ENCODE measurements at places on chromosomes 4 and X.
A peak's percentile ranks its signal among the peaks of the same experiment; 100 is the strongest.

GRCh38 chr4:107213410-107213809 lies 177.3 kb upstream of the DKK2 start:
- DNase-seq: no peak

DNA sequence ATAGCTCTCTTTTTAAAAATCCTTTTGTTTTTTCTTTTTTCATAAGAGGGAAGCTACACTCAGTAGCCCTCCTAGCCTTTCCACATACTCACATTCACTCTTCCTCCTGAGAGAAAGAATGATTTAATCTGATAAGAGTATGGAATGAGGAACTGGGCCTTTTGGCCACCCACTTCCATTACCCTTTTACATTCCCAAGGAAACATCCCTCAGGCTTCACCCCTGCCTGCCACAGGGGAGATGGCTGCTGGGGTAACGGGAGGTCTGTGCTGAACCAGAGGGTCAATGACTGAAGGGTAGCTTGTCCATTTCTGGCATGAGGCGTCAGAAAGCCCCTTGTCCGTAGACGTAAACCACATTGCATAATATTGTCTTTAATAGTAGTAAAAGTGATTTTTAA lies 67.2 kb upstream of the CCSER1 start:
- no peak for DNase-seq

- DNase-seq: peak; percentile 57
Observed at GRCh38 chrX:33434256-33435092, 223.1 kb upstream of the DMD start.

GRCh38 chr4:105193536-105193935 lies 46.9 kb downstream of the TET2 start:
- DNase-seq: no peak

DNA sequence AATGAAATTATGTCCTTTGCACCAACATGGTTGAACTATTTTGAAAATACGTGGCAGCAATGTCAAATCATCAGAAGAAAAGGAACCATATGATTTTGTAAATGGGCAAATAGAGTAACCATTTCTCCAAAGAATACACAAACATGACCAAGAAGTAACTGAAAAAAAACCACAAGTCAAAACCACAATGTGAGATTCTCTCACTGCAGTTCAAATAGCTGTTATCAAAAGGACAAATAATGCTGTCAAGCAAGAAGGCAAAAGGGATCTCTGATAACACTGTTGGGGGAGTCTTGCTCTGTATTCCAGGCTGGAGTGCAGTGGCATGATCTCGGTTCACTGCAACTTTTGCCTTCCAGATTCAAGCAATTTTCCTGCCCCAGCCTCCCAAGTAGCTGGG lies 280.8 kb upstream of the ZCCHC13 start:
- no peak for DNase-seq

DNA sequence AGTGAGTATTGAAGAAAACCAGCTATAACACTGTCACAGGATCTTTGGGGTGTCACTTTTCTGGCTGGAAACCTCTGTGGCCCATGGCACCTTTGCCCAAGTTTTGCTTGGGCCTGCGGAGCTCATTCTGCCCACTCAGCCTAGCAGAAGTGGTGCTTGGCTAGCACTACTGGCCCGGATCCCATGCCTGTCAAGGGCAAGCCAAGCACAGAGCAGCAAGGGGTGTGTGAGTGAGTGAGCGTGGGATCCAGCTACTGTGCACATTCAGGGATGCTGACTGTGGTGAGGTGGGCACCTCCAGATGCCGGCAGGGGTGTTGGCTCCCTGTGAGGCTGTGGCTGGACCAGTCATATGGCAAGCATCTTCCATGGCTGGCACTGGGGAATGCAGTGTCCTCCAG lies 55.4 kb upstream of the RASGEF1B start:
- no peak for DNase-seq

- no peak for DNase-seq
Observed at GRCh38 chr4:78047366-78047765, 9.8 kb upstream of the FRAS1 start.

- peak; percentile 69 for DNase-seq
Observed at GRCh38 chr4:73692254-73692653, 48.1 kb upstream of the CXCL8 start.

GRCh38 chr4:8341691-8342090 lies 72.1 kb downstream of the HTRA3 start:
- no peak for DNase-seq

GRCh38 chr4:111984169-111984819 lies 161.0 kb upstream of the FAM241A start:
- no peak for DNase-seq

GRCh38 chr4:173448103-173448502 lies 49.2 kb upstream of the SCRG1 start:
- peak; percentile 66 for DNase-seq

- DNase-seq: peak; percentile 29
Observed at GRCh38 chr4:76758290-76758882, 139.6 kb downstream of the SOWAHB start.

- DNase-seq: no peak
Observed at GRCh38 chrX:71225009-71225408, 2.0 kb downstream of the GJB1 start.

DNA sequence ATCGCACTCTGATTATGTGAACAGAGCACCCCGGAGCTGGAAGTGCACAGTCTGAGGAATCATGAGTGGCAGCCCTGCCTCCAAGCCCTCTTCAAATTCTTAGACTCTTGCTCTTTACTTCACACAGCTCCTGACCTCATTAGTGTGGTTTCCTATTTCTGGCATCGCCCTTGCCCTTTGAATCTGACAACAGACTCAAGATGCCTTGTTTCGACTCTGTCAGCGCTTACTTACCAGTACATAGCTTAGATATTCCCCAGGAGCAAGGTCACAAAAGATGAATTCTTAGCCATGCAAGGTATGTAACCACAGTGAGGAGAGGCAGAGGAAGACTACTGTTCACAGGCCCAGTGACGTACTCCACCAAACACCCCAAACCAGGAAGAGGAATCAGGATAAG lies 167.2 kb downstream of the KDR start:
- DNase-seq: no peak

DNA sequence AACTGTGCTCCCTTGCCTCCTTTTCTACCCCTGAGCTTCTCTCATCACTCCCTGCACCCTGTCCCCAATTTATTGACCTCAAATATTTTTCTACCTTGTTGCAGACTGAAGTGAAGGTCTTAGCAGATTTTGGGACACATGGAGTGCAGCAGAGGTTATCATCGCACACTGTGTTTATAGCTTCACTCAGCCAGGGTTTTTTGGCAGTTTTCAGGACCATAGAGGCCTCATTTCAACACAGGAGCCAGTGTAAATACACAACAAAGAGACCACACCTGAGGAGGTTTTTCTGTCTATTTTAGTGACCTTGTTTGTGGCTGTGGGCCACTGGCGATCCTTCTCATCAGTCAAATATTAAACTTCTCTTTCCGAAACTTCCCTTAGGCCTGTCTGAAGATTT lies 457.1 kb downstream of the SPRY1 start:
- no peak for DNase-seq

GRCh38 chrX:44903107-44903506 lies 30.1 kb downstream of the KDM6A start:
- DNase-seq: no peak

GRCh38 chr4:88928852-88929251 lies 128.1 kb downstream of the FAM13A start:
- DNase-seq: no peak

DNA sequence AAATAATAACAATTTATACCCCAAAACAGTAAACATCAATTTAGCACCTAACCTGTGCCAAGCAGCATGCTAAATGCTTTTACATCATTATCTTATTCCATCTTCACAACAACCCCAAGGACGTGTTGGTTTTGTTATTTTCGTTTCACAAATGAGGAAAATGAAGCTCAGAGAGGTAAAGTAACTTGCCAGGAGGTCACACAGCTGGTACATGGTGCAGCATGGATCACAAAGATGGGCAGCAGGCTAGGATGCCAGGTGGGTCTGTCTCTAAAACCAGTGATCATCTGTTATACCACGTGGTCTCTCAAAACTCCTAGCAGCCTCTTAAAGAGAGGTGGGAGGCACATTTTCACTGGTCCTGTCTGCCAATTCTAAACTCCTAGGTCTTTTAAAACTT lies 323.6 kb upstream of the F9 start:
- no peak for DNase-seq

DNA sequence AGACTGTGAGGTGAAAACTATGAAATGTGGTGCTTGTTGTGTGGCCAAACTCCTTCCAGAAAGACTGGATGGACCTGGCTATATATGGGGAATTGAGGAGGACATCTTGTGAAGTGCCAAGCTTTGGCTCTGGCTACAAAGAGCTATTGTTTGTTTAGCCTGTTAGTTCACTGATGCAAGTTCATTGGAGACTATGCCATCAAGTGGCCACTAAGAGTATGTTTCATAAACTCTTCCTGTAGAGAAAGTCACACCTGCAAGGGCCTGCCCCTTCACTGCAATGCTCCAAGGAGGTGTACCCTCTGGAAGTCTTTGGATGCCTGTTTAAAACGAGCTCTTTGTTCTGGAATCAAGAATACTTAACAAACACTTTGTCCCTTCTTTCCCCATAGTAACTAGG lies 382.0 kb downstream of the GABRG1 start:
- DNase-seq: no peak
